ENCODE measurements at places on chromosomes 4 and X.

DNA sequence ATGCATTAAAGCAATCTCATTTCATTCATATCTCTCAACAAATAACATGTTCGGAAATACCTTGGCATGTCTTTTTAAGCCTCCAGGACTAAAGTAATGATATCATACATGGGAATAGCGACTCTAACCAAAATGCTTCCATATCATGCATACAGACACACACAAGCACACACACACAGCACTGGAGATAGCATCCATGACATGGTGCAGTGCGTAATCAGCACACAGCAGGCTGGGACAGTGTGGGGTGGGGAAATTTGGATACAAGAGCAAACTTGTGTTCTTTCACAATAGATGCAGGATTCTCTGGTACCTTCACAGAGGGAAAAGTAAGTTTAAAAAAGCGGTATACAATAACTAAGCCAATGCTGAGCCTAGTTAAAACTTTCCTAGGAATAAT is 132.3 kb upstream of the HPGD start:
- no peak for DNase-seq

DNA sequence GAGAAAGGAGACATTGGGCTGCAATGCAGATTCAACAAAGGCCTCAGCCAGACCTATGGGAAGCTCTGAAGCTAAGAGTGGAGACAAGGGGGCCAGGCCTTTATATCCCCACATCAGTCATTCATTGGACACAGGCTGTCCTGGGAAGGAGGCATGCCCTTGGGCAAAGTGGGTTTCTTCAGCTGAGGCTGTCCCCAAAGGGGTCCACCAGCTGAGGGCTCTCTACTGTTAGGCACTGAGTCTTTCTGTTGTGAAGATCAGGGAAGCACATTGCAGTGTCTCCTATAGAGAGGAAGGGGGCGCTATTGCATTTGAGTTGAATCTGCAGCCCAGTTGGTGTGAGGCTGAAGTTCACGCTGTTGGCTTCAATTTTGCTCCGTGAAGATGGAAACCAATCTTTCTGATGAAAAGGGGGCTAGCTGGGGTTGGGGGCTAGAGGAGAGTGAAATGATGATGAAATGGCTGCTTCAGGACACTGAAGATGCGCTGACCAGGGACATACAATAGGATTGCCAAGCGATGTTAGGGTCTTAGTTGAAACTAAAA is 48.0 kb downstream of the SLC25A5 start:
- peak; percentile 53 for DNase-seq

DNA sequence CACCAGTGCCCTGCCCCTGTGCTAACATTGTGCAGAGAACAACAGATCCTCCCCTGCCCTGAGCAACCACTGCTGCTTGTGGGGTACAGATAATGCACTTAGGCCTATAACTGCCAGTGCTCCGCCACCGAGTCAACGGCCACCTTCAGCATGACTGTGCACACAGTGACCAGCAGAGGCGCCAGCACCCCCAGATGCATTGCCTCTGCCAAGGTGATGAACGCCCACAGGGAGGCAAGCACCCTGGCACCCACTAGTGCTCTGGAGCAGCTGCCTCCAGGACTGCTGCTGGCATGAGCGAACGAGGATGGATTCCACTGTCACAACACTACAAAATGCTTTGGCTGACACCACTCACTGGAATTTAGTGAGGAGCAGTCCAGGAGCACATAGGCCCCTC is 38.2 kb downstream of the SPIN2B start:
- DNase-seq = no peak

GRCh38 chrX:31542566-31542965 is 470.7 kb upstream of the FTHL17 start:
- DNase-seq = no peak

DNA sequence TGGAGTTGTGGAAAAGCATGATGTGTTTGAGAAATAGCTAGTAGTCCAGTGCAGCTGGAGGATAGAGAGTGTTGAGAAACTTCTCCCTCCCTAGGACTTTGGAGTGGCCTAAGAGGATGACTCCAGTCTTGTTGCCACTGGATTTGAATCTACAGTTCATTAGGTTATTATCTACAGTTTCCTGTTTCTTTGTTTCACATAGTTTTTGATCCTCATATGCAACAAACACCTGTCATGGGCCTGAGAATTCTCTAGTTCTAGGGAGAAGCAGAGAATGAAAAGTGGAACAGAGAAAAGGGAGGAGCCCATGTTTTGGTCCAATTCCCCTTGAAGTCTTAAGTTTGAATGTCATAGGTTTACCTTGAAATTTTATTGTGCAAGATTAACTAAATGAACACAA is 73.6 kb upstream of the TBC1D9 start:
- no peak for DNase-seq

DNA sequence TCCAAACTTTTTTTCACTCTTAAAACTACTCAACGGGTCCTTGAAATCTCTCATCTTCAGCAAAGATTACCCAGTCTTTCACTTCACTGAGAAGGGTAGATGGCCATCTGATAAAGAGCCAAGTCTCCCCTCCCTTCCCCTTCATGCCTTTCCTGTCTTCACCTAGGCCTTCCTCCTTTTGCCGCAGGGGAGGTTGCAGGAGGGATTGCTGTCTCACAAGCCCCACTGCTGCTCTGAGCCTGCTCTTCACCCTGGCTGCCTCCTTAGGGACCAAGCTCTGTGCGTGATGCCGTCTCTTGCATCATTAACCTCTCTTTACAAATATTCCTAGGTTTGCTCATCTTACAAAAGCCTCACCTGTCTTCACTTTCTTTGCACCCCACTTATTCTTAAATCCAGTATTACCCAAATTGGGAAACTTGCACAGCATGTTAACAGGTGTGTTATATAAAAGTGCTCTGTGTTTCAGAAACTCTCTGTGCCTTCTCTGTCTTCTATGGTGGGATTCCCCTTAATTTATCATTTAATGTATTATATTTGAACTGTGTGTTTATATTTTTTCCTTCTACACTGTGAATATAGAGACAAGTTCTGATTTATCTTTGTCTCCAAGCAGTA is 3.8 kb downstream of the ZFX start:
- DNase-seq = no peak

DNA sequence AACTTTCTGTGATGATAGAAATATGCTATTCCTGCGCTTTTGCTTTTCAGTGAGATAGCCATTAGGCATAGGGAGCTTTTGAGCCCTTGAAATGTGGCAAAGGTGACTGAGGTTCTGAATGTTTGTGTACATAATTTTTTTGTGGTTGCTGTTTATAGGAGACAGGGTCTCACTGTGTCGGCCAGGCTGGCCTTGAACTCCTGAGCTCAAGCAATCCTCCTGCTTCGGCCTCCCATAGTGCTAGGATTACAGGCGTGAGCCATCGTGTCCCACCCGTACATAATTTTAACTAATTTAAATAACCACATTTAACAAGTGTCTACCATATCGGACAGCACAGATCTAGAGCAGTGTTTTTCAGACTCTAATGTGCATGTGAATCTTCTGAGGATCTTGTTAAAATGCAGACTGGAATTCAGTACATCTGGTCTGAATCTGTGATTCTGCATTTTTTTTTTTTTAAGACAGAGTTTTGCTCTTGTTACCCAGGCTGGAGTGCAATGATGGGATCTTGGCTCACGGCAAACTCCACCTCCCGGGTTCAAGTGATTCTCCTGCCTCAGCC is 45.3 kb downstream of the CASP6 start:
- DNase-seq = no peak

DNA sequence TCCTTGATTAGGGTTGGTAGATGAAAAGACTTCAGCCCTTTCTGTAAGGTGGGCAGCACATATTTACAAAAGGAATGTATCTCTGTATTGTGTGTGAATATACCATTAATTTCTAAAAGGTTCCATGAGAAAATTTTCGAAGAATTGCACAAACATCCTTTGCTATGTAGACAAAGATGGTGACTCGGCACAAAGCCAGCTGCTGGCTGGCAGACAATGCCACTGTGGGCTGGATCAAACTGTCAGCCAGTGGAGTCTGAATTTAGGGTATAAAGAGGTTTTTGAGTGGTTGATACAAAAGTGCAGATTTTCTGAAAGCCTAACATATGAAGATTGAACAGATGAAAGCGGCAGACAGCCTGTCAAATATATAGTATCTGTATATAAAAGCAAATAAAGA is 5.6 kb upstream of the TXK start:
- no peak for DNase-seq

- DNase-seq = no peak
Measured at GRCh38 chrX:13397878-13398818, 78.3 kb upstream of the ATXN3L start.

- DNase-seq = no peak
Measured at GRCh38 chr4:38491854-38492478, 172.0 kb upstream of the KLF3 start.

- no peak for DNase-seq
Measured at GRCh38 chrX:153983321-153983801, 10.8 kb downstream of the TMEM187 start.

Measured in GM12892 (cell line).